Activated T-cell treated with anti-CD3 and anti-CD28 coated beads, Interleukin-2, amount 50 U/mL, for 48 hours (primary cell): ENCODE measurements at places on chromosomes 5 and 9.

DNA sequence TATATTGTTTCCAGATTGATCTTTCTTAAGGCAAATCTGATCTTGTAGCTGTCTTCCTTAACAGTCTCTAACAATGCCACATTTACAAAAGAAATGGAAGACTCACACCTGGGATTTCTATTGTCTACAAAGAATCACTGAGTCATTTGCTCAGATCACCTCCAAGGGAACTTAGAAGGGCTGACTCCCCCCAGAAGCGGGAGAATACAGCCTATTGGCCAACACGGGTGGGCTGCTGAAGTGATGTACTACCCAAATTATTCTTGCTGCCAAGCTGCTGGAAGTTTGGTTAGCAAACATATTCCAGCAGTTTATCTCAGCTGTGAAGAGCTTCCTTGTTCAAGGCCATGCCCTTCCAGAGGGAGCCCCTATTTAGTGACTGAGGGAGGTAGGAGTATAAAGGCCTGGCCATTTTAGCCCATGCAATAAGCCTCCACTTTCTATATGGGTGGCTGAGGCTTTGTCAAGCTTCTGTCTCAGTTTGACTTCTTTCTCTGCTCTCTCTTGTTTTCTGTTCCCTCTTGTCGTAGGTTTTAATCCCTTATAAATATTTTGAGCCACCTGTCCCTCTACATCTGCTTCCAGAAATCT lies 379.4 kb downstream of the PRR16 start:
- no peak for DNase-seq

DNA sequence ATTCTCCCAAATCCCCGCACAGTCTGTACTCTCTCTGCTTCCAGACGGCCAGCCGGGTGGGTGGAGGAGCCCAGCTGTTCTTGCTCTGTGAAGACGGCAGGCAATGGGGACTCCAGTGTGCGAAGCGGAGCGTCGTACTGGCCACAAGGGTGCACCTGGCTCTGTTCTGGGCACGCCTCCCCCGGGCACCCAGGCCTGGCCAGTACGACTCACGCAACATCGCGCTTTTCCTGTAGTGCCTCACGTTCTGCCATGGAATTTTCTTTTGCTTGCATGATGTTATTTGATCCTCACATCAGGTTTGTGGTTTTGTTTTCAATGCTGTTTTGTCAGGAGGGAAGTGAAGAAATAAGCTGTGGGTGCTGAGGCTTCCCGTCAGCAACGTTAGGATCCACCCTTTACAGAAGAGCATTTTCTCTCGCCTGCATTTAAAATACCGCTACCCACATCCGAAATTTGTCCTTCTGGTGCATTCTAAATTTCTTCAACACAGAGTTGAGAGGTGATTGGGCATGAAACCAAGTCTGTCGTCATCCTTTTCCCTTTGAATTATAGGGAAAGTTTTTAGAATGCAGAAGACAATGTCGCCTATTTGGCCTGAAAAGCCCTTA lies 311.7 kb downstream of the TRIM36 start:
- DNase-seq: no peak

DNA sequence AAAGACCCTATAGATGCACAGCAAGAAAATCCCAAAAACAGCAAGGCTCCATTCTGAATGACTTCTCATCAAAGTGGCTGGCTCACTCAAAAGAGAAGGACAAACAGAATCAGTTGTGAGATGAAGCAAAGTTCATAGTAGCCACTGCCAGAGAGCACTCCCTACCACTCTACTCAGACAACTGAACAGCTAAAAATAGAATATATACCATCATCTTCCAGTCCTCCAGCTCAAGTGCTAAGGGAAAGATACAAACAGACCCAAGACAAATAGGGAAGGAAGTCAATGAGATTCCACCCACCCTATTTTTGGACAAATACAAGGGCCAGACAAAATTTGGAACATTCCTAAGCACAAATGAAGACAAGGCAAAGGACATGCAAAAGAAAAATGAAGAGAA lies 20.6 kb downstream of the GNAQ start:
- DNase-seq: no peak

GRCh38 chr5:3736466-3736865 lies 140.8 kb downstream of the IRX1 start:
- DNase-seq: no peak

GRCh38 chr5:178336889-178337288 lies 104.3 kb upstream of the PHYKPL start:
- no peak for DNase-seq

GRCh38 chr5:143119881-143120341 lies 283.6 kb downstream of the NR3C1 start:
- DNase-seq: no peak

- DNase-seq: no peak
Observed at GRCh38 chr9:93814077-93814956, 140.8 kb downstream of the BARX1 start.

DNA sequence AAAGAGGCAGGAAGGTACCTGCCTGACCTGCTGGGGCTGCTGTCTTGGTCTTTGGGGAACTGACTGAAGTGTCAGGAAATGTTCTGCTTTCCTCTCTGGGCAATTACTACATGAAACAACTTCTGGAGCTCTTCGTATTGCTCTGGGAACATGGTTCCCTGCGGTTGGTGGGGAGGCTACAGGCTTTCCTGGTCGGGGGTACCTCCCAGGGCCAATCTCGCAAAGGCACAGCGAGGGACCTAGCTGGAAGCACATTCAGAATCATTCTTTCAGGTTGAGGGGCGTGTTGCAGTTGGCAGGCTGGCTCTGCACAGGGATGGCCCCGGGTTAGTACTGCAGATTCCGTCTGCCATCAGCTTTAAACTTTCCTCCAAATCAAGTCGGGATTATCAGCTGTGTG lies 88.9 kb upstream of the RANBP3L start:
- no peak for DNase-seq

DNA sequence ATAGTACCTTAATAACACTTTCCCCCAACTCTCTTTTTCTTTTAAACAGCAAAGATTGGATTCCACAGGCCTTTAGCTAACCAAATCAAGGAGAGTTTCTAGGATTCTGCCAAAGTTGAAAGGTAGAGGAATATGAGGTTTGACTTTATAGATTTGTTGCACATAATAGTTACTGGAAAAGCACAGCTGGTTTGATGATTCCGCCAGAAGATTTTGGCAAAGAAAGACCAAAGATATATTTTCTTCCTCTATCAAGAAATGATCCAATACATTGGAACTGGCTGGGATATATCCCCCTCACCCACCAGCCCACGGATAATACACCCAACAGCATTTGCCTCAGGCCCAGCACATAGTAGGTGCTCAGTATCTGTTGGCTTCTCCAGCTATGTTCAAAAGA lies 289.8 kb downstream of the EBF1 start:
- no peak for DNase-seq

GRCh38 chr5:116528519-116529234 lies 45.9 kb downstream of the SEMA6A start:
- DNase-seq: no peak

DNA sequence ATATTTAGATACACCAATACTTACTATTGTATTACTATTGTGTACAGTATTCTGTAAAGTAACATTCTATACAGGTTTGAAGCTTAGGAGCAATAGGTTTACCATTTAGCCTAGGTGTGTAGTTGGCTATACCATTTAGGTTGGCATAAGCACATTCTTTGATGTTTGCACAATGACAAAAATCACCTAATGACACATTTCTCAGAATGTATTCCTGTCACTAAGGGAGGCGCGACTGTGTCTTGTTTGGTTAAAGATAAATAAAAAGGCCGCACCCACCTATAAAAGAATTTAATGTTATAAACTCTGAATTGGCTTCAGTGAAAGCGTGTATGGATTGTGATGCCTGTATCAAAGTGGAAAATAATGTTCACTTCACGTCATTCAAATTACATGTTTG lies 1815.4 kb upstream of the CDH6 start:
- no peak for DNase-seq
